ENCODE measurements at places on chromosomes 5 and 9.

GRCh38 chr5:143782588-143783386, 29.2 kb upstream of the HMHB1 start:
- DNase-seq: no peak

DNA sequence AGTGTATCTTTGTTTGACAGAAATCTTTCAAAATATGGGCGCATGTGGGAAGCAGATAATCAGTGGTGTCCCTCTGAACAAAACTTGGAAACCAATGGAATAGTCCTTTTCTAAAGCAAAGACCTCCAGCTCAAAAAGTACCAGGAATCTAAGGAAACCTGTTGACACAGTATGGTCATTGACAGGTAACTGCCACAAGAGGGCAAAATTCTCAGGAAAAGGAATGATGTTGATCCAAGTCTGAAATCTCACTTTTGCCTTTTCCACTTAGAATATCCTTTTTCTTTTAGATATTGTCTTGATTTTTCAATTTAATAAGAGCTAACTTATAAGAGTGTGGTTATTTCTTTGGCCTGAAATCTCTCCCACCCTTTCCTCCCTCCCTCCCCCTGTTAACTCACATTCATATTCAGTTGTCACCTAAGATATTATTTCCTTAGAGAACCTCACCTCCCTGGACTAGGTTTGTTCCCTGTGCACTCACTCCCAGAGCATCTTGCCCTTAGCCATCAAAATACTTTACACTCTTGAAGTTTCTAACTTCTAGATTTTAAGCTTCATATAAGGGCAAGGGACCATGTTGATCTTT, 59.0 kb upstream of the BARX1 start:
- DNase-seq: no peak

DNA sequence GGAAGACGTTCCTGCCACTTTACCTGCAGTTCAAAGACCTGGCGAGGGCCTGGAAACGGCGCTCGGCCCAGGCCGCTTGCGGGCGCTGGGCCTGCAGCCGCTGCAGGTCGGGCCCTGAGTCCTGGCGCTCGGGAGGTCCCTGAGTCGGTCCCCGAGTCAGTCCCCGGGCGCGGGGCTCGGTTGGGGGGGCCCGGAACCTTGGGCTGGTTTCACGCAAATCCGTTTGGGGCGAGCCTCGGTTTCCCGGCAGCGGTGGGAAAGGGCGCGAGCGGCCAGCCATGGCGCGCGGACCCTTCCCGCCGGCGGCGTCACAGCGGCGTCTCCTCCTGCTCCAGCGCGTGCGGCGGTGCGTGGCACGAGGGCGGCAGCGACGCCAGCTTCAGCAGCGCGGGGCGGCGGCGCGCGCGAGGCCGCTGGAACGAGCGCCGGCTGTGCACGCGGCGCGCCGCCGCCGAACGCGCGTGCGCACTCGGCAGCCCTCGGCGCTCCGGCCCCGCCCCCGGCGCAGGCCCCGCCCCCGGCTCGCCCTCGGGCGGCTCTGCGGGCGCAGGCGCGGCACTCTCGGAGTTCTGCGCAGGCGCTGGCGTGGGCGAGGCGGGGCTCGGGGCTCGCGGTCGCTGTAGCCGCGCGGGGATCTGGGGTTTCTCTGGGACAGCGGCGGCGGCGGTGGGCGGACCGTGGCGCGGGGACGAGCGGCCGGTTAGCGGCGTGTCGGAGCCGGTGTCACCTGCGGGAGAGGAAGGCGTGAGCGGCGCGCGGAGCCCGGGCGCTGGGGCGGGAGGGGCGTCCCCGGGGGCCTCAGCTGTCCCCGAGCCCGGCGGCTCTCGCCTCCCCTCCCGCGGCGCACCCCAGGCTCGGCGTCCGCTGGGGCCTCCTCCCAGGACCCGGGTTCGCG, 29.9 kb downstream of the EXOC3 start:
- peak; percentile 85 for DNase-seq

- DNase-seq: no peak
Measured at GRCh38 chr5:124708086-124708485, 38.4 kb downstream of the ZNF608 start.

GRCh38 chr5:170297589-170298462, at the start of gene LCP2:
Gene LCP2 (minus strand): TSS chr5:170297777. CDS start chr5:170297611, 166 bp downstream.
- peak; percentile 34 for DNase-seq
